ENCODE measurements at places on chromosomes 6 and 20. TPM values are rescaled to one million over a fixed set of nuclear protein-coding genes. Genes with fewer than 3 reads are reported as not detected.

SLC26A8 gene
- total RNA-seq = not detected

APOM gene
- not detected for total RNA-seq

DNA sequence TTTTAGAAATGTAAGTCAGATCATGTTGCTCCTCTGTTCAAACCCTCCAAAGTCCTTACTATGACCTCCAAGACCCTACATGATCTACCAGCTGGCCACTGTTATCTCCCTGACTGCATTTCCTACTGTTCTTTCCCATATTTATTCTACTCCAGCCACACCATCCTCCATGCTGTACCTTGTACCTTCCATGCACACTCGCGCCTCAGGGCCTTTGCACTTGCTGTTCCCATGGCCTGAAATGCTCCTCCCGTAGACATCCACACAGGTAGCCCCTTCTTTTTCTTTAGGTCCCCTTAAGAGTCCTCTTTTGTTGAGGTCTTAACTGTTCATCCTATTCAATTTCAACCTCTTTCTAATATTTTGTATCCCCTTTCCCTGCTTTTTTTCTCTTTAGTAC, 47.0 kb downstream of the HEBP2 start:
- no peak for DNase-seq

DNA sequence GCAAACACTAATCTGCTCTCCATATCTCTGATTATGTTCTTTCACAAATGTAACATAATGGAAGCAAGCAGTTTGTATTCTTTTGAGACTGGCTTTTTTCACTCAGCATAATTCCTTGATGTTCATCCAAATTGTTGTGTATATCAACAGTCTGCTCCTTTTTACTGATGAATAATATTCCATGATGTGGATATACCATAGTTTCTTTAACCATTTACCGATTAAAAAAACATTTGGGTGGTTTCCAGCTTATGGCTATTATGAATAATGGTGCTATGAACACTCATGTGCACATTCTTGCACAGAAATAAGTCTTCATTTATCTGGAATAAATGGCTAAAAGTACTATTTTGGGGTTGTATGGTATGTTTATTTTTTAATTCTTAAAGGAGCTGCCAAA, 708.9 kb downstream of the RFPL4B start:
- no peak for DNase-seq

DNA sequence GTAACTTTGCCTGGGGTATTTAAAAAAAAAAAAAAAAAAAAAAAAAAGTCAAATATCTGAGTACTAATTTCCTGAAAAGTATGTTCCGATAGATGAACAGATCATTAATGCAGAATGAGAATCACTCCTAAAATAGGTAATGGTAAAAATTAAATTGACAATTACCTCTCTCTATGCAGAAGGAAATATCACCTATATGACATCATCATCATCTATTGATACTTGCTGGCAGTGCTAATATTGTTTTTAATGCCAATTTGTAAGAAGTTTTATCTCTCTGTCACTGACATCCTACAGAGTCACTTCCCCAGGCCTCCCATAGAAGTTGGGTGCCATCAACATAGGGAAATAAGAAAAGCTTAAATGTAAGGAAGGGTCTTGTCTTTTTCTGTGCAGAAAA, 29.9 kb downstream of the ADNP start:
- DNase-seq = no peak

DNA sequence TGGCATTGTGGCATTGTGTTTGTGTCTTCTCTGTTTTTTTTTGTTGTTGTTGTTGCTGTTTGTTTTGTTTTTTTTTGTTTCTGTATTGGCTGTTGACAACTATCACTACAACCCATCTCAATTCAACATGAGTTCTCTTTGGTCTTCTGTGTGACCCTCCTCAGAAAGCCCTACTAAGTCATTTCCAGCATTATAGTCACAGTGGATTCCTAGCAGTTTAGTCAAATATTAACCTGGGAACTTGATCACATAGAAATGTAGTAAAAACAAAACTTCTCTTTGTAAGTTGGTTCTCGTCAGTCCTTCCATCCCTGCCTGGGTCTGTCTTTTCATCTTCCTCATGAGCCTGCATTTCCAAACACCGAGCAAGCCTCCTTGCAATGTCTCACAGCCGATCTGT, 16.8 kb downstream of the SLC17A2 start:
- DNase-seq = no peak

DNA sequence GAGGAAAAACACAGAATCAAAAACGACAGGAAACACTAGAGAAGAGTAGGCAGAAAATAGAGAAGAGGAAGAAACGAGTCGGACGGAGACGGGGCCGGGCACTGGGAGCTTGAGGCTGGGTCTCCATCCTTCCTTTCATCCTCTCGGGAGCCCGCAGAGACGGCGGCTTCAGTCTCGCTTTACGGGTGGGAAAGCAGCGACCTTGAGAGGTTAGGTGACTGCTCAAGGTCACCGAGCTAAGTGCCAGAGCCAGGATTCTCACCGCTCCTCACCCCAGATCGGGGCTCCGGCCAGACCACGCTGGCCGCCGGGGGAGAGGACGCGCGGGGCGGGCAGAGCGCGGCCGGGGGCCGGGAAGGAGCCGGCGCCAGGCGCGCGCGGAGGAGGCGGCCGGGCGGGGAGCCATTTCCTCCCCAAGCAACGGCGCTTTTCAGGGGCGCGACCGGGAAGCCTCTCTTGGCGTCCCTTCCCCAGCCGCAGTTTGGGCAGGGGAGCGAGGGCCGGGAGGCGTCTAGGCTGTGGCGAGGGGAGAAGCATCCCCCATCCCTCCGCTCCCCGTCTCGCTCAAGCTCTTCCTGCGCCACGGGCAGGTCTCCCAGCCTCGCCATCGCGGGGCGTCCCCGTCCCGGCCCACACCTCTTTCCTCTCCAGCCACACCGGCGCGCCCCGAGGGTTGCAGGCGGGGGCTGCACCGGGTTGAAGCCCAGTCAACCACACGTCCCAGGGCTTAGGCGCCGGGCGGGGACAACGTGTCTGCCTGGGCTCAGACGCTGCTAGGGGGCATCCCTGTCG, 24.1 kb upstream of the MAP3K7 start:
- DNase-seq = no peak

Data from vagina (tissue), 2 donors.